ENCODE measurements at places on chromosomes 1 and 21.

GRCh38 chr1:150926097-150926741, at the start of gene SETDB1:
TSS of gene SETDB1 (plus strand) at chr1:150926363. CDS start at chr1:150927715, 1,352 bp downstream.
- peak; percentile 93 for DNase-seq

DNA sequence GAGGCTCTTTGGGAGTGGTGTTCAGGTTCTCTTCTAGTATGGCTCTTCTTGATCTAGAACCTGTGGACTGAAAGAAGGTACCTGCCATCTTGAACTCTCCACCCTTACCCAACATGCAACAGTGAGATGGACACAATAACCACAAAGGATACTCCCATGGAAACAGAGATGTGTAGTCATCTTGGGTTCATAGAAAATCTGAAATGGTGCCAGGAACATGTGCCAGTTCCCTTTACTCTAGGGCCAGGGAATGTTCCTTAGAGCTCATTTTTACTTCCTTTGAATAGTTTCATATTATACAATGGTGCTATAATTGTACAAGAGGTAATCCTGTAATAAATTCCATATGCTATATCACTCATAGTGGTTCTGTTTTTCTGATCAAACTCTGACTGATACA, 13.2 kb upstream of the SCYL3 start:
- no peak for DNase-seq

GRCh38 chr1:159977364-159978106, 23.5 kb upstream of the SLAMF9 start:
- DNase-seq, result no peak

DNA sequence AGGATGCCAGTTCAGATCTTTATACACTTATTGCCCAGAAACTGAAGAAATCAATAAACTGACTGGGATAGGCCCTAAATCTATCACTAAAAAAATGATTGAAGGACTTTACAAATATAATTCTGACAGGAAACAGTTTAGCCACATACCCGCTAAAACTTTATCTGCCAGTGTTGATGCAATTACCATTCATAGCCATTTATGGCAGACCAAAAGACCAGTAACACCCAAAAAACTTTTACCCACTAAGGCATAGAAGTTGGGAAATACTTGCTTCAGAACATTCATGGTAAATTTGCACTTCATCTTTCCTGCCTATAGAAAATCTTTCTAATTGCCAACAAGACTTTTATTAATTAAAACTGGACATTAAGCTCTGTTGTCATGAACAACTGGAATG, 15.0 kb upstream of the GPR25 start:
- DNase-seq, result no peak

DNA sequence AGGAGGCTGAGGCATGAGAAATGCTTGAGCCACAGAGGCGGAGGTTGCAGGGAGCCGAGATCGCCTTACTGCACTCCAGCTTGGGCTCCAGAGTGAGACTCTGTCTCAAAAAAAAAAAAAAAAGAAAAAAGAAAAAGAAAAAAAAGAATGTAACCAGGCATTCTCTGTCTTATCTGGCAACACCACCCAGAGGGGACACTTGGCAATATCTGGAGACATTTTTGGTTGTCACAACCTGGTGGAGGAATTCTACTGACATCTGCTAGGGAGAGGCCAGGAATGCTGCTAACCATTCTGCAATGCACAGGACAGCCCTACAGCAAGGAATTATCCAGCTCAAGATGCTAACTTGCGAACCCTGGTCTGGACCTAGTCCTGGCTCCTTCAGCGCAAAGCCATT, 2.3 kb upstream of the CNR2 start:
- no peak for DNase-seq

GRCh38 chr1:24934310-24935195, 4.5 kb upstream of the RUNX3 start:
- no peak for DNase-seq

GRCh38 chr1:56036479-56036878, 542.9 kb downstream of the PLPP3 start:
- no peak for DNase-seq

DNA sequence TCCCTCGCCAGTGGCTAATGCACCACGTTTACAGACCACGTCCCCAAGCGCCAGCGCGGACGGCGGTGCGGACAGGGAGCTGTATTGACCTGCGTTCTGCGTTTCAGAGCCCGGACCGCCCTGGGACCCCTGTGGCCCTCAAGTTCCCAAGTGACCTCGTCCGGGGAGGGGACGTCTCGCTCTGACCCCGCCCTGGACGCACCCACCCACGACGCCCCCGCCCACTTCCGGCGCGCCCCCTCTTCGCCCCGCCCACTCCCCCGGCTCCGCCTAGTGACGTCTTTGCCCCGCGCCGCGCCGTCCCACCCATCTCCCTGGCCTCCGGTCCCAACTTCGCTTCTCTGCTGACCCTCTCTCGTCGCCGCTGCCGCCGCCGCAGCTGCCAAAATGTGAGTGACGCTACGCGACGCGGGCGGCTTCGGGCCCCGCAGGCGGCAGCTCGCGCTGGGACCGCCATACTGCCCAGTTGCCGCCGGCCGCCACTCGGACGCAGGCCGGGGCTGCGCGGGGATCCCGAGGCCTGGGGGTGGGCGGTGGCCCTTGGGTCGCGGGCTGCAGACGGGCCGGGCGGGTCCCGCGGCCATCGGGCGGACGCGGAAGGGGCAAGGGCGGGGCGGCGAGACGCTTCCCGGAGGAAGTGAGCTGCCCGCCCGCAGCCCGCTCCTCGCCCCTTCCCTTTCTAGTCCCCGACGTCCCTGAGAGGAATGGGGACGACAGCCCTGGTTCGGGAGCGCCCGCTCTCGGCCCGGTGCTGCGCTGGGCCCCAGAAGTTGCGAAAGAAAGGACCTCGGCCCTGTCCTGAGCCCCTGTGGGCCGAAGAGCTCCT, at the start of gene VAMP3:
Gene VAMP3 (plus strand): TSS at position 300 of the 826 bp plus-strand sequence. CDS start 88 bp downstream, at position 388.
- DNase-seq, result peak; percentile 82

- DNase-seq, result no peak
Measured at GRCh38 chr1:226429858-226430715, 22.2 kb upstream of the PARP1 start.

DNA sequence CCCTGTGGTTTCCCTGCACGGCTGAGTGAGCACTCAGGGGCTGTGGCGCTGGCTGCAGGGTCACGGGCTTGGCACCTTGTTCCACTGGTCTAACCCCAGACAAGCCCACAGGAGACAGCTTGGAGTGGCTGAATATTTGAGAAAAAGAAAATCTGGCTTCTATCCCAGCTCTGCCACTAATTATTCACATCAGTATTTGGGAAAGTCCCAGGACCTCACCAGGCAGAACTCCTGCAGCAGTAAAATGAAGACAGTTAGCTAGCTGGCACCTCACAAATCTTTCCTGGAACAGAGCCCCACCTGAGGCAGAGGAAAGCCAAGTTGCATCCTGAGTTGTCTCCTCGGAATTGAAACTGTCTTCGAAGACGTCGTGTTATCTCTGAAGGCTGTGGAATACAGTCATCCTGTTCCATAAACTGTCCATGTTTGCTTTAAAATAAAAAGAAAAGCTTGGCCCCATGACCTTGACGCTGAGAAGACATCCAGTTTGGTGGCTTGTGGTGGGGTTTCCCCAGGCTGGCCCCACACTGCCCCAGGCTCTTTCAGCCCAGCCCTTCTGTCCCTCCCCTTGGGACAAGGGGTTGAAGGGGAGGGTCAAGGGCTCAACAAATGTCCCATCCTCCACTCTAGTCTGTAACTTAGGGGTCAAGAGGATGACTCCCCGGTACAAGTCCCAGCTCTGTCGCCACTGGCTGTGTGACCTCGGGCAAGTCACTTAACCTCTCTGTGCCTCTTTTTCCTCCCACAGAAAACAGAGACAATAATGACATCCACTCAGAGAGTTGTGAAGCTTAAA, 93.8 kb upstream of the TMPRSS2 start:
- no peak for DNase-seq

- DNase-seq, result no peak
Measured at GRCh38 chr1:21543598-21543997, 34.4 kb downstream of the ALPL start.

DNA sequence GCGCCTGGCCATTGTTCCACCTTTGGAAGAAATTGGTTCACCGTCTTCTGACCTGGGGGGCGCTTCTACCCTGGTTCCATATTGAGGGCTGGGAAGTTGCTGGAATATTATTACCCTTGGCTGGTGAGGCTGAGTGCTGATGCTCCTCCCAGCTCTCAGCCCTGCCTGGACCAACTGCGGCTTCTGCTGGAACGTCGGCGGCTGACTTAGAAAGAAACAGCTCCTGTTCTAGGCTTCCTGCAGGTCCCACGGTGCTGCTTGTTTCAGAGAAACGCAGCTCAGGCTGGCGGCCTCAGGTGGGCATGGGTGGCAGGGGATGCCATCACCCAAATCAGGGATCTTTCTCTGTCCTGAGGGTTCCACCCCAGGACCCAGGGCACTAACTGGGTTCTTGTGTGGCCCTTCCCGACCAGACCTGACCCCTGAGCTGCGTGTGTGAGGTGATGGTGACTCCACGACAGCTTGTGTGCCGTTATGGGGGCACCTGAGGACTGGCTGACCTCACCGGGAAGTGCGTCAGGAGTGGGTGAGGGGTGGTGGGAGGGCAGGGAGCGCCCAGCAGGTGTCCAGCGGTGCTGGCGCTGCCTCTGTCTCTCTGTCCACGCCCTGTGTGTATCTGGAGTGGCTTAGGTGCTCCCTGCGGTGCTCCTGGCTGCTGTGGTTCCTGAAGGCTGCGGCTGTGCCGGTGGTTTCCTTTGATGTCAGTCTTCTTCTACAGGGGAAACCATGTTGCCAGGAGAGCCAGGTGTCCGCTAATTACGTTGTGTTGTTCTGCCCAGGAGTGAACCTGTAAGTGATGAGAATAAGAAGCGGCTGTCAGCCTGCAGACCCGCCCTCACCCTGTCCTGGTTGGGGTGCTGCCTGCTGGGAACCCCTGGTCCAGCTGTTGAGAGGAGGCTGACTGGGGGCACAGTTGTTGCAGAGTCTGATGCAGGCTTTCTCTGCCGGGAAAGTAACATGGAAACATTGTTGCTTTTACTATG, 8.9 kb downstream of the SKI start:
- DNase-seq, result no peak

- DNase-seq, result no peak
Measured at GRCh38 chr1:47919113-47919833, 77.9 kb downstream of the TRABD2B start.

DNA sequence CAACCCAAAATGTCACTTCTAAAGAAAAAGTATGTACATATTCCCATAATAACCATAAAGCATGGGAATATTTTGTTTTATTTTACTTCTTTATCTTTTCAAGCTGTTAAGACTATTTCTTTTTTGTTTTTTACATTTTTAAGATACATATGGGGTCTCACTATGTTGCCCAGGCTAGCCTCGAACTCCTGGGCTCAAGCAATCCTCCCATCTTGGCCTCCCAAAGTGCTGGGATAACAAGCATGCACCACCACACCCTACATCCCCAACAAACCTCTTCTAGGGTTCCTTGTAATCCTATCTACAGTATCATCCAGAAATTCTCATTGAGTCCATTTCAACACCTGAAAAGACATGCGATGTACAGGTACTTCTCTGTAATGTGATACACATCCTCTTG, 87.5 kb downstream of the TM2D1 start:
- no peak for DNase-seq

GRCh38 chr1:55699228-55699627, 484.1 kb upstream of the USP24 start:
- DNase-seq, result no peak

DNA sequence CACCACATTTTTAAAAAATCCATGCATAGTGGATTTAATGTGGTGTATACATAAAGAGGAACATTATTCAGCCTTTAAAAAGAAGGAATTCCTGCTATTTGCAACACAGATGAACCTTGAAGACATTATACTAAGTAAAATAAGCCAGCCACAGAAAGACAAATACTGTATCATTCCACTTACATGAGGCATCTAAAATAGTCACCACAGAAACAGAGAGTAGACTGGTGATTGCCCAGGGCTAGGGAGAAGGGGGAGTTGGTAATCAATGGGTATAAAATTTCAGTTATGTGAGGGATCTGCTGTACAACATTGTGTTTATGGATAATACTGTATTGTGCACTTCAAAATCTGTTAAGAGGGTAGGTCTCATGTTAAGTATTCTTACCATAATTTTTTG, 10.0 kb downstream of the FAM163A start:
- DNase-seq, result no peak

- DNase-seq, result no peak
Measured at GRCh38 chr21:45035477-45035848, 38.9 kb upstream of the ADARB1 start.

GRCh38 chr1:234591131-234591530, 18.8 kb downstream of the IRF2BP2 start:
- DNase-seq, result no peak

GRCh38 chr1:96060621-96061020, 661.0 kb upstream of the PTBP2 start:
- no peak for DNase-seq

DNA sequence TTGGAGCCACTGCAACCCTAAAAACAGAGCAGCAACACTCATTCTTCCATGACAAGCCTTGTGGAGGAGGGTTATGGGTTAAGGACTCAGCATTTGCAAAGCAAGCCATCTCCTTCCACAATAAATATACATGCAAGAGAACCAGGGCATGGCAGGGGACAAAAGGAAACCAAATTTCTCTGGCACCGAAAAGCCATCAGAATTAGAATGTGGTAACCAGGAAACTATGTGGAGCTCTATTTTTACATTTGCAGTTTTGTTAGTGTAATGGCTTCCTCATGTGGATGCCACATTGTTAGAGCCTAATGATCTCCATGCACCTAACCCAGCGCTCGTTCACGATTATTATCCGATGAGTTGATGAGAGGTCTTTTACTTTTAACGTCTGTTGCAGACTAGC, 91.7 kb downstream of the NAV1 start:
- DNase-seq, result no peak

DNA sequence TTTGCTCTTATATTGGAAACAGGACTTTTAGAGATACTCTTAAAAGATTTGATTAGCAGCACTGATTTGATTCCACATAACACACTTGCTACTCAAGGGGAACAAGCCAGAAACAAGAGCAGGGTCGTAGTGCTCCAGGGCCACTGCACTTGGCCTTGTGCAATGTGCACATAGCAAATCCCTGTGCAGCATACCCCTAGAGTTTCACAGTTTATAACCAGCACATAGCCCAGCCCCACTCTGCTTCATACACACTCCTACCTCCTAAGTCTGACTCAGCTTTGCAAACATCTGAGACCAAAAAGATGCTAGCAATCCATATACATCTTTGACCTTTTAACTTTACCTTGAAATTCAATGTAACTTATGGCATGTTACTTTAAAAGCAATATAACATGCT, 157.6 kb downstream of the VAV3 start:
- no peak for DNase-seq

GRCh38 chr1:173852105-173852504, 15.7 kb downstream of the GAS5 start:
- DNase-seq, result no peak

GRCh38 chr1:207887542-207888201, 23.3 kb downstream of the CD34 start:
- DNase-seq, result no peak

Data from stimulated activated naive CD8-positive, alpha-beta T cell treated with anti-CD3 and anti-CD28 coated beads, Interleukin-15, amount 100 ng/mL, for 72 hours (primary cell).